ENCODE measurements at places on chromosomes 6 and 20. TPM values are rescaled to one million over a fixed set of nuclear protein-coding genes. Genes with fewer than 3 reads are reported as not detected.

Gene CST5
- total RNA-seq = not detected

Gene GSTA2
- total RNA-seq = not detected

Gene MKKS
- 8.6 TPM for total RNA-seq

Gene GTSF1L
- not detected for total RNA-seq

Gene BEND6
- 14.3 TPM for total RNA-seq

Gene NOX3
- total RNA-seq = not detected

Gene CYP21A2
- total RNA-seq = 0.14 TPM

Gene C6orf15
- not detected for total RNA-seq

Gene ADAM33
- total RNA-seq = 18.7 TPM

Gene ALDH5A1
- 0.69 TPM for total RNA-seq

Gene FAM162B
- not detected for total RNA-seq

Gene POU3F2
- total RNA-seq = not detected

Gene ENPP4
- total RNA-seq = 0.74 TPM

Gene KHDRBS2
- not detected for total RNA-seq

Gene ELOVL4
- 7.1 TPM for total RNA-seq

Gene MMP24OS
- 21.5 TPM for total RNA-seq

Gene ZDHHC14
- 2.1 TPM for total RNA-seq

Gene NT5E
- total RNA-seq = 1,188 TPM

Gene HTR1B
- 2.7 TPM for total RNA-seq

Gene MOXD1
- 118 TPM for total RNA-seq

Gene RSPH4A
- total RNA-seq = 0.05 TPM

Gene LPA
- total RNA-seq = not detected

Gene FOXC1
- 0.30 TPM for total RNA-seq

Gene CSNK2A1
- total RNA-seq = 242 TPM

Gene GNAS-AS1
- total RNA-seq = 0.89 TPM

Gene PAK5
- total RNA-seq = not detected

Gene CFB
- 28.8 TPM for total RNA-seq

Gene TMX4
- 39.8 TPM for total RNA-seq

Data from smooth muscle cell of the umbilical artery (primary cell).